Left renal pelvis (tissue), 4 donors: ENCODE measurements at places on chromosomes 7 and 10.

DNA sequence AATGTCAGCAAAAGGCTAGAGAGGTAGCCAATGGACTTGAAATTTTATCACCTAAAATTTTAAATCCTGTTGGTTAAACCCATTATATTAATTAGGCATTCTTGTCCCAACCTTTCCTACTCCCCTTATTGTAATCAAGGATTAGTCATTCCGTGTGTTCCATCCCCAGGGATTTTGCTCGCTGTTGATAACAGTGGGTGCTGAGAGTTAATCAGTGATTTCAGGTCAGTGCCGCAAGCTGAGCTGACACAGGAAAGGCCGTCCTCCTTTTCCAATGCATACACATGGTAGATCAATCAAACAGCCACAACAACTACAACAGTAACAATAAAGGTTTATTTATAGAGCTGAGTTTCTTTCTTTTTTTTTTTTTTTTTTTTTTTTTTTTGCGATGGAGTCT is 271.4 kb downstream of the ACTR3B start:
- no peak for DNase-seq

DNA sequence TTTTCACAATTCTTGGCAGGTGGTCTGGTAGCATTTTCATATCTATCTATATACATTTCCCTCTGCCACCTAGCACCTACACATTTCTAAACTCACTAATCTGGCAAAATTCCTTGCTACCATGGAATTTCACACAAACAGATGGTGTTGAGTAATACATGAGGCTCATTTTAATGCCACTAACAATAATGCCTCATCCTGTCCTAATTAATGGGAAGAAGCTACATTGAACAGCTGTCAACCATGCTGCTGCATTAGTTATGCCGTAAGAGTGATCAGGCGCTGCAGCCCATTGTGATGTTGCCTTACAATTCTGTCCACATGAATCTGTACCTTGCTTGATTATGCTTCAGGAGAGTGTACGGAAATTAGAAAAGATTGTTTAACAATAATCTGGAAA is 23.2 kb downstream of the COL1A2 start:
- no peak for DNase-seq

DNA sequence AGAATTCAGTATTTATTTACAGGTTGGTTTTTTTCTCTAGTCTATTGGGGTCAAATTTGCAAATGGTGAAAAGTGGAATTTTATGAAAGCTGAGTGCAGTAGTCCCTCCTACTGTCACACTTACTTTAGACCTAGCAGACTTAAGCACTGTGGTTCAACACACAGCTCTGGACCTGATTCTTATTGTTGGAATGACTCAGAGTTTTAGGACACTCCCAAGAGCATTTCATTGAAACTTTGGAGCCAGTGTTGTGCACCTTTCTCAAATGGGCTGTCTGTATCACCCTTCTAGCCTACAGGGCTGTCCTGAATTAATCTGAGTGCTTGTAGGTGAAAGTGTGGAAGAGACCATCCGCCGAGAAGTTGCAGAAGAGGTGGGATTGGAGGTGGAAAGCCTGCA is 16.1 kb downstream of the NUDT13 start:
- DNase-seq, result no peak

GRCh38 chr7:99451936-99452335 is 13.2 kb downstream of the CPSF4 start:
- DNase-seq, result no peak

DNA sequence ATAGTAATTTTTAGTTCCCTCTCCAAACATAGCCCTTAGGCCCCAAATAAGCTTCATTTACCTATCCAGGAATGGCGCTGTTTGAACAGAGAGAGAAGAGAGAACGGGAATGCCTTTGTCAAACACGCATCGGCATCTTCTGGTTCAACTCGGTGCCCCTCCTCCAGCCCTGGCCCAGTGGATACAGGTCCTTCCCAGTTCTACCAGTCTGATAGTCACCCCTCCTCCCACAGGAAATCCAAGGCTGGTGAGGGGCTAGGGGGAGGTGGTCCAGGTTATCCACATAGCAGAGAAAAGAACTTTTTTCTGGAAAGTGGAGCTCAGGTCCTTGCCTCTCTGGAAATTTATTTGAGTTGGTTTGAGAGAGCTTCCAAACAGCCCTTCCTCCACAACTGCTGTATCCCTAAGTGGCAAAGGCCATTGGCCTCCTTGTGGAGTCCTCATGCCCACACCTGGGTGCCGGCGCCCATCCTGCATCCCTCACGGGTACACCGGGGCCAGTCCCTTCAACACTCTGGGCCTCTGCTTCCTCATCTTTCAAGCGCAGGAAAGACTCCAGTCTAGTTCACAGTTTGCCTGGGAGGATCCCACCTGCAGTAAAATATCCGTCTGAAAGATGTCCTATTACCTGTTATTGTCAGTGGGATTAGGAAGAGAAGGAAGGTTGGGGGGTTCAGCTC is 287.4 kb downstream of the CELF2 start:
- DNase-seq, result no peak

- DNase-seq, result peak; percentile 56
These were observed 64.0 kb downstream of the OAT start for GRCh38 chr10:124354411-124355382.

- no peak for DNase-seq
These were observed 32.0 kb upstream of the BMPR1A start for GRCh38 chr10:86724445-86724844.

DNA sequence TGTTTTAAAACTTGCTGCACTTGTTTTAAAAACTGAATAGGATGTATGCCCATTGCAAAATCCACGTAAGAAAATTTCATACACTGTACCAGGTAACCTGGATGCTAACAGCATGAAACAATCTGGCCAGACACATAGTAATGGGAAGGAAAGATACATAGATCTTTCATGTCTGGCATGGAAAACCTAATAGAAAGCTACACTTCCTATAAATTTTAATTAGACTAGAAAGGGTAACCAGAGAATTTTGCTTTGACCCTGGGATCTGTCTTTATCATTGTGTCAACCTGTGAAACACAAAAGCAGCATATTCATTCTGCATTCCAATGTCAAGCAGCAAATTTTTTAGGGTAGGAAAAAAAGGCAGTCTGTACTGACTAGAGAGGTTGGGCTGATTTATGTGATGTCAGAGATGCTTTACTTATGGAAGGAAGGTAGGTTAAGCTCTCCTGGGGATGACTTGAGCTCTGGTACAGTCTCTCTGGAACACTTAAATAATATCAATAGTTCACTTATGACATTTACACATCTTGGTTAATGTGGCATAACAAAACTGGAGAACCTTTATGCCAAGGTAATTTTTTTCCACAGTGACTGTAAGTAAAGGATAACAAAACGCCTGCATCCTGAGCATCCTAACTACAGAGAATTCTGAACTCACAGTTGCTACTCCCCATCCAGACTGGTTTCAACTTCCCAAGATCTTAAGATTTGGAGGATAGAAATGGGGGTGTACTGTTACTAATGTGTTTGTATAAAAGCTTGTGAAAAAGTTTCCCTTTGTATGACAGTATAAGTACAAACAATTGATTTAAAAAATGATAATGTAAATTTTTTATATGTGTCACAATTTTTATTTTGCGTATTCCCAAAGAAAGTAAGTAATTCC is 44.7 kb downstream of the DOCK4 start:
- no peak for DNase-seq

DNA sequence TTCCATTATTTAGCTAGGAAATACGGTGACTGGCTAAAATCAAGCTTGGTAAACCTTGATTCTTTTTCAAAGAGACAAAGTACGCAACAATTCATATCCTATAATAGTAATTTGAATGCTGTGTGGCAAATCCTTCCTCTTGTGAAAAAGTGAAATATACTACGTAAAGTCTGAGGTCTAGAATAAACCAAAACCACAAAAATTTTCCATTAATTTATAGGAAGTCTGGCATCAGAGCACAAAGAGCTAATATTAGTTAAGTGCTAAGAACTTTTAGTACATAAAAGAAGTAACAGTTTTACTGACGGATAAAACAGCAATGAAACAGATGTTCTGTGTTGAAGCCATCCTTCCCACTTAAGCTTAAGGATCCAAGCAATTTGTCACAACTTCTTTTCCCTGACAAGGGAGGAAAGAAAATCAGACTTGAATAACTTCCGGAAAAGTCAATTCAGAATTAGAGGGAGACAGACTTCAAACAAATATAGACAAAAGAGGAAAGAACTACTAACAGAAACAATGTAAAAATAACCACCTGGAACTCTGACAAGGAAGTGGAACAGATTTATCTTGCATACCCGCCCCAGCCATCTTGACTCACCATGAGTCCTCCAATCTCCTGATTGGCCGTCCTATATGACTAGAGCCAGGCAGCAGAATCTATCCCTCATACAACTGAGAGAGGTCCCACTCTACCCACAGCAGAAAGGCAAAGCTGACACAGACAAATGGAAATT is 34.6 kb downstream of the RHEB start:
- no peak for DNase-seq

- DNase-seq, result no peak
These were observed 278.6 kb downstream of the ARHGAP12 start for GRCh38 chr10:31650010-31650409.
